ENCODE measurements at places on chromosomes 12 and 14.

DNA sequence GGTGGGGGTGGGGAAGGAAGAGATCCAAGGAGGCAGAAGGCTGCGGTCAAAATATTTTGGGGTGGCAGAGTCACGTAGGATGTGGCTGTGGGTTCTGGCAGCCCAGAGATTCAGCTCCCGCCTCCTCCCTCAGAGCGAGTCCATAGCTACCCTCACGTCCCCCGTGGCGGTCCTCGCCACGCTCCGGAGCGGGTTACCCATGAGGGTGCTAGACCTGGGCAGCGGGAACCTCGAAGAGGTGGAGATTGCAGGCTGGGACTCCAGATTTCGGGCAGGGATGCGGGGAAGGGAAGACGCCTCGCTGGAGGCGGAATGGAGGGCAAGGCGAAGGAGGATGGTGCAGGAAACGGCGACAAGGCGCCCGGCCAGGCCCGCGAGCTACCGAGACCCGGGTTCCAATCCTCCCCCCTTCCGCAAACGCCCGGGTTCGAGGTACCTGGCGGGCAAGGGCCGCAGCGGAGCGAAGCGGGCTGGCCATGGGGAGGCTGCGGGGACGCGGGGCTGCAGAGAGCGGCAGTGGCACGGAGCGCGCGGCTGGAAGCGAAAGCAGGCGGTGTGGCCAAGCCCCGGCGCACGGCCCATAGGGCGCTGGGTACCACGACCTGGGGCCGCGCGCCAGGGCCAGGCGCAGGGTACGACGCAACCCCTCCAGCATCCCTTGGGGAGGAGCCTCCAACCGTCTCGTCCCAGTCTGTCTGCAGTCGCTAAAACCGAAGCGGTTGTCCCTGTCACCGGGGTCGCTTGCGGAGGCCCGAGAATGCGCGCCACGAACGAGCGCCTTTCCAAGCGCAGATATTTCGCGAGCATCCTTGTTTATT, 46.2 kb downstream of the BCAT1 start:
- H3K4me1 ChIP-seq = peaks cover 3% of the 10 kb centered on the region
- no peaks in the 10 kb centered on the region for H3K27me3 ChIP-seq
- H3K36me3 ChIP-seq = no peaks in the 10 kb centered on the region
- DNase-seq = no peak
- H3K27ac ChIP-seq = no peak overlapping the region

DNA sequence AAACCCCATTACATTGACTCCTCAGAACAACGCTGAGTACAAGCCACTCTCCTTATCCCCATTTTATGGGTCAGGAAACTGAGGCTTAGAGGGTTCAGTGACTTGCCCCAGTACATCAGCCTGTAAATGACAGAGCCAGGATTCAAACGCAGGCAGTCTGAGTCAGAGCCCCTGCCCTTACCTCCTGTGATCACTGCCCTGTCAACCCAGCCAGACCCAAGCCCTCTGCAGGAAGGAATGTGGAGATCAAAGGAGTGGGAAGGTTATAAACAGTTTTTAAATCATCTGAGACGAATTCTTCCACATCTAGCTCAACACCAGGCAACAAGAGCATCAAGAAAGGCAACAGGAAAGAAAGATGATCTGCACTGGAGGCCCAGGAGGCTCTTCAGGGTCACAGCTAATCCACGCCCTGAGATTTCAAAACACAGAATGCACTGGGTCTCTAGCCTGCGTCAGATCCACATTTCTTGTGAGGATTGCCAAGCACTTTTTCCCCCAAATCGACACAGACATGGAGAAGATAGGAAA, 38.5 kb downstream of the SPTB start:
- H3K27ac ChIP-seq = no peak overlapping the region
- no peaks in the 10 kb centered on the region for H3K36me3 ChIP-seq
- H3K27me3 ChIP-seq = no peaks in the 10 kb centered on the region
- DNase-seq = no peak

DNA sequence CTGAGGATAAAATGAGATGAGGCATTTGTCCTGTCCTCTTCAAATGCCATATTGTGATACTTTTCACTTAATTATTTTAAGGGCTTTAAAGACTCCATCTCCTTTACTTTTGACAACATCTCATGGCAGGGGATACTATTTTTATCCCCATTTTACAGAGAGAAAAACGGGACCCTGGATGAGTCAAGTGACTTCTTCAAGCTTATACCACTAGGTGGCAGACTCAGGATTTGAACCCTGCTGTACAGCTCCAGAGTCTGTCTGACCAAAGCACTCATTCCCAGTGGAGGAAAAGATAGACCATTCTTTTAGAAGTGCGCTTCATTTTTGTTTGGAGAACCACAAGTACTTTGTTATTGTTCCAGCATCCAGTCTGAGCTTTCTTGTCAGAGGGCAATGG, 1.7 kb upstream of the SMOC1 start:
- DNase-seq = no peak
- no peaks in the 10 kb centered on the region for H3K27me3 ChIP-seq
- no peaks in the 10 kb centered on the region for H3K4me1 ChIP-seq
- H3K4me3 ChIP-seq = no peak overlapping the region

DNA sequence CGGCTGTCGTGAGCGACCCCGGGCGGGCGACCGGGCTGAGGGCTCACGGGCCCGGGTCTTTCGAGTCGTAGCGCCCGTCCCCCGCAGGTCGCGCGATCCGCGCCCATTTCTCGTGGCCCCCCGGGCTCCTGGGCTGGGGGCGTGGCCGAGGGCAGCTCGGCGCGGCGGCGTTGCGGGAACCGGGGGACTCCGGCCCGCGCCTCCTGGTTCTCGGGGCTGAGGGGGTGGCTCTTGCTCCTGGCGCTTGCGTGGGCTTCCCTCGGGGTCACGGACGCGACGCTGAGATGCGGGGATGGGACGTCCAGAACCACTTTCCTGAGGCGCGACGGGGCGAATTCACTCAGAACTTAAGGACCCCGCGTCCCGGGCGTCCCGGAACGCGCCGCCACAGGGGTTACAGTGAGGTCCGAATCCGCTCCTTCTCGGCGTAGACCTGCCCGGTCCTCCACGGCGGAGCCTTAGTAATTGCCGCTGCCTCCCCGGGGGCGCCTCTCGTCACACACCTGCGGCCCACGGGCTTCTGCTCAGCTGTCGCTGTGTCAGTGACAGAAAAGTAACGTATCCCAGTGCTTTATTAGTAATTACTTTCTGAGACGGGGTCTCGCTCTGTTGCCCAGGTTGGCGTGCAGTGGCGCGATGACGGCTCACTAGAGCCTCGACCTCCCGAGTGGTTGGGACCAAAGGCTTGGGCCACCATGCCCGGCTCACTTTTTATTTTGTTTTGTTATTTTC, 606 bp downstream of the EP400 start:
- no peaks in the 10 kb centered on the region for H3K27me3 ChIP-seq
- peak overlapping the region; percentile 89 for H3K4me3 ChIP-seq
- peaks cover 10% of the 10 kb centered on the region for H3K4me1 ChIP-seq
- DNase-seq = peak; percentile 45
- H3K27ac ChIP-seq = peak overlapping the region; percentile 75
- H3K36me3 ChIP-seq = no peaks in the 10 kb centered on the region

DNA sequence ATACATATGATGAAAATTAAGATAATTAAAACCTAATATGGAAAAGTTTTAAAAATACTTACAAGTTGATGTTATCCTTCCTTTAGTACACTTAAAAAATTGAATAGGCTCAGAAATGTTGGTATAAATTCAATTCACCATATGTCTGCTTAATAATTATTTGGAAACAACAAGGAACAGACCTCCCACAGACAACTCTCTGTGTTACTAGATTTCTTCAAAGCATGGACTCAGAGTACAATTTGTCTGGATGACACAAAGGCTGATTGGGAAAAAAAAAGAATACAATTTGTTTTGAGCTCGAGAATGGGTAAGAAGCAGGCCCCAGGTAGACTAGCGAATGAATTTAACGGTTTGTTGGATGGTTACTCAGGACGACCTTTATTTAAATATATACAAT, 48.9 kb upstream of the BTG1 start:
- no peak overlapping the region for H3K27ac ChIP-seq
- H3K27me3 ChIP-seq = no peaks in the 10 kb centered on the region
- H3K4me3 ChIP-seq = no peak overlapping the region
- no peaks in the 10 kb centered on the region for H3K36me3 ChIP-seq

DNA sequence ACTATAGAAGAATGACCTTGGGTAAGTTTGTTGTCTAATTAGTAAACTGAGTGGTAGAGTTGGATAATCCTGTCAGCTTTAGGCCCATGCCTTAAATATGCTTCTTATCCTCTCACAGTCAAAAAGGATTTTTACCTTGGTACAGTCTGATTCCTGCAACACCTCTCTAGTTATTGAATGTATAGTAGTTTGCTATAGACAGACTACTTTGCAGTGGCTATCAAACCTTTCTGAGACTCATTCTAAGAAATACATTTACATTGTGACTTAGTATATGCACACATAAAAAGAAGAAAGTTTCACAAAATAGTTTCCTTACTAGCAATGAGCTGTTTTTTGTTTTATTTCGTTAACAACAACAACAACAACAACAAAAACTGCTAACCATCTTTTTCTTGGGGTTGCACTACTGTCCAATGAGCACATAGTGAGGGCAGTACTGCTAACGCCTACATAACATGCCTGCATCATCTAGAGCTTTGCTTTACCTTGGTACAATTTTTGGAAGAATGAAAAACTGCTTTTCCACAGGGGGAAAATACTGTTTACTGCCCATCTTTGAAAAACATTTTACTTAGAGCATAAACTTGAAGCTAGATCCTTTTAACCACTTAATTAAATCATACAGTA, 28.5 kb downstream of the WNK1 start:
- H3K4me1 ChIP-seq = peaks cover 5% of the 10 kb centered on the region
- H3K27ac ChIP-seq = no peak overlapping the region
- no peak for DNase-seq

Measured in ovary (tissue), 10 donors.